Activated CD4-positive, CD25-positive, alpha-beta regulatory T cell treated with anti-CD3 and anti-CD28 coated beads, Interleukin-2, amount 50 U/mL, for 16 hours (primary cell): ENCODE measurements at places on chromosomes 6 and 20.

GRCh38 chr6:137112067-137112355, 61.4 kb downstream of the IL22RA2 start:
- DNase-seq, result no peak

- no peak for DNase-seq
Measured at GRCh38 chr6:166751051-166751595, 124.1 kb upstream of the RPS6KA2 start.

GRCh38 chr6:52534966-52535390, 41.9 kb downstream of the TRAM2 start:
- no peak for DNase-seq

- no peak for DNase-seq
Measured at GRCh38 chr6:156557251-156557910, 219.8 kb upstream of the ARID1B start.

GRCh38 chr20:44576297-44576696, 6.1 kb upstream of the PKIG start:
- DNase-seq, result no peak

DNA sequence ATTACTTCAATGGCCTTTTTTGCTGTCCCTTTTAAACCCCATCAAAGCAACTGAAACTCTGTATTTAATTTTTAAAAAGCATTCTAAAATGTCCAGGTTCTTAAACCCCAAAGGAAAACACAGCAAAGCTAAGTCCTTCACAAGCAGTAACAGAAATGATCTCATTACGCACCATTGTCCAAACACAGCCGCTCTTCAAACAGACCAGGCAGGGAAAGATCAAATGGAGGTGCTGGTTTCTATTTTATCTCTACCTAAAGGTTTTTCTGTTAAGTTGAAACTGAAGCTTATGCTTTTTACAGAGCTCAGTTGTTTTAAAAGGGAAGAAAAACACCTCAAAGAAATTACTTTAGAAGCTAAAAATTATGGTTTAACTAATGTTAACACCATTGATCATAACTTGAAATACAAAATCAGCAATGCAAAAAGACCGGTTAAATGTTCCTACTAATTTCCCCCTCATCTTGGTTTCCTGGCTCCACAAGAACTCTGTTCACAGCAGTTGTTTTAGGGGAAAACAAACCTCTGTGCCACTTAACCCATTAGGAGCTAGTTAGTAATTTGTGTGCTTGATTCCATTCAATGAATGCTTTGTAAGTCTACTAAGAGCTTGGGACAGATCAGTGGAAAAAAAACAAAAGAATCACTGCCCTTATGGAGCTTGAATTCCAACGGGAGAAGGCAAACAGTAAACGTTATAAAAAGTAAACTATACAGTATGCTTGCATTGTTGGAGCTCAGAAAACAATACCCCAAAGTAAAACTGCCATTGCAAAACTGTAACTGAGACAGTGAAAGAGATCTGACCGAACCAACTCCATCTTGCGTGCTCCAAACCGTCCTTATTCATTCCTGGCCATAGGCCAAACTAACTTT, 87.4 kb downstream of the CD24 start:
- DNase-seq, result no peak

- DNase-seq, result no peak
Measured at GRCh38 chr6:24668997-24669361, 2.1 kb downstream of the ACOT13 start.

DNA sequence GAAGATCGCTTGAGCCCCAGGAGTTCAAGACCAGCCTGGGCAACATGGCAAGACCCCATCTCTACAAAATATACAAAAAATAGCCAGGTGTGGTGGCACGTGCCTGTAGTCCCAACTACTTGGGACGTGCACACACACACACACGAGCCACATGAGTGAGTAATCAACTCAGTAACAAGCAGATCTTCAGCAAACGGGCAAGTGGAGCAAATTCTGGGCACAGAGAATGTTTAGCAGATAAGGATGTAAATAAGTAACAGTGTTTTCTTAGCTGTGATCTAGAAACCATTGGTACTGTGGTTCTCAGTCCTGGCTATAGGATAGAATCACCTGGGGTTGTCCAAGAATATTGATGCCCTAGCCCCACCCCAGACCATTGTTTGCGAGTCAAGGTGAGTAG, 6.1 kb downstream of the PAQR8 start:
- no peak for DNase-seq

DNA sequence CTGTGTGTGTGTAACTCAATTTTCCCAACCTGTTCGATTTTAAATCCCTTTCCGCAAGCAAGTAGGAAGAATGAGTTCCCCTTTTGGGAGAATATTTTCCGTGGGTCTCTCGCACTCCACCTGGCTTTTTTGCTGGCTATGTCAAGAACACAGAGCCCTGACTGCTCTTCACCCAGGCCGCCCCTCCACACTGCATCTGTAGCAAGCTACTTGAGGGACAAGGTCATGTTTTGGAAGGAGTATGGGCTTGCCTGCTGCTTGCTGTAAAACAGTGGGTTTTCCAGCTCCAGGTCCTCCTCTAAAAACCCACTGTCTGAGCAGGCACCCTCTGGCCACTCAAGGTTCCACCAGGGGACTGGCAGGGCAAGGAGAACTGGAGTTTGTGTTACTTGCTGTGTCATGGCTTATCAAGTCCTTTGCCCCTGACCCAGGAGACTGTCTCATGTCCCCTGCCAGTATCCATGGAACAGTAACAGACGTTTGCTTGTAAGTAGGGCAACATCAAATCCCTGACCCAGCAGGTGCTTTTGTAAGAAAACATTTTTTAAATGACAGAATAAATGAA, 35.5 kb upstream of the SYNJ2 start:
- no peak for DNase-seq

- no peak for DNase-seq
Measured at GRCh38 chr6:99333068-99333467, 16.4 kb downstream of the FAXC start.

- no peak for DNase-seq
Measured at GRCh38 chr6:146352163-146352562, 191.5 kb upstream of the RAB32 start.

GRCh38 chr20:17377231-17377630, 150.4 kb downstream of the PCSK2 start:
- DNase-seq, result no peak

DNA sequence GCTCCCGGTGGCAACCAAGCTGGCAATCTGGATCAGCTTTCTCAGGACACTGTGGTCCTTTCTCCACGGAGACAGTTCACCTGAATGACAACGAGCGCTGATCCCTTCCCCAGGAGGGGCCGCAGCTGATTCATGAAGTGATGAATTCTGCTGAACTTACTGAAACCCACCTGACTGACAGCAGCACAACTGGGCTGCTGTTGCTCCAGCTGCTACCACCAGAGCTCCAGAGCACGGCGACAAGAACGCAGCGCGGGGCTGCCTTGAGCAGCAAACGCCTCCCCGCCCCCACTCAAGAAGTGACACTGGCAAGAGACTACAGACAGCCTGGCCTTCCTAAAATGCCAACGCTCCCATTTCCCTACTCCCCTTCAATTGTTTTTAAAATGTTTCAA, 10.0 kb downstream of the PXDC1 start:
- DNase-seq, result no peak

DNA sequence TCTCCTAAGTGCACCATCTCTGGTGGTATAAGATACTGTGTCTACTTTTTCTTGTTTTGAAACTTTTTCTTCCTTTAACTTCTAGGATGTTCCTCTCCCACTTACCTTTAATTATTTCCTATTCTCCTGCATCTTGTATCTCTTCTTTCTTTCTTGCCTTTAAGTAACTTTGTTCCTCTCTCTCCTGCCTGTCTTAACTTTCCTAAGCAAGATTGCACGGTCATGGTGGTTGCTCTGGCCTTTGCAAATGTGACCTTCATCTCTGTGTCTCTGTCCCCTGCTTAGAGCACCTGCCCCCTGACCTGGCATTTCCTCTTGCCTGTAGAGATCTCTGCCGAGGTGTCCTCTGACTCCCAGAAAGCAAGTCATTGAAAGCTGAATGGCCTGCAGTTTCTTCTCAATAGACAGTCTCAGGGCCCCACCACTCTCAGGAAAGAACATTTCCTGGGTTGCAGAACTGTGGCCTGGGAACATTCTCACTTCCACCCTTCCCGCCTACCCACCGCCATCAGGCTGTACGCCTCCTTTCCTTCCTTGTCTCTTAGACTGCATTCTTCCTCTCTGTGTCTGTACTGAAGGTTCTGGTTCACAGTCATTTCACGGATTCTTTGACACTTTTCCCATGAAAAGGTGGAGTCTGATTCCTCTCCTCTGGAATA, 12.8 kb downstream of the ZDHHC14 start:
- DNase-seq, result no peak

DNA sequence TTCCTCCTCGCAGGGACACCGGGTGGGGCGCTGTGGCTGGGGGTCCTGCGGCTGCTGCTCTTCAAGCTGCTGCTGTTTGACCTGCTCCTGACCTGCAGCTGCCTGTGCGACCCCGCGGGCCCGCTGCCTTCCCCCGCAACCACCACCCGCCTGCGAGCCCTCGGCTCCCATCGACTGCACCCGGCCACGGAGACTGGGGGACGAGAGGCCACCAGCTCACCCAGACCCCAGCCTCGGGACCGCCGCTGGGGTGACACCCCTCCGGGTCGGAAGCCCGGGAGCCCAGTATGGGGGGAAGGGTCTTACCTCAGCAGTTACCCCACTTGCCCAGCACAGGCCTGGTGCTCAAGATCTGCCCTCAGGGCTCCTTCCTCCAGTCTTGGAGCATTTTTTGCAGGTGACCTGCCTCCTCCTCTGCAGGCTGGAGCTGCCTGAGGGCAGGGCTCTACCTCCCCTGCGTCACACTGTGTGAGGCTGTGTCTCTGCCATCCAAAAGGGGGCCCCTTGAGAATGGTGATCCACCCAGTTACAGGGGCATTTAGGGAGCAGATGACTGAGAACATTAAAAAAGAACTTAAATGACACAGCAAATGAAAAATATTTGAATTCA, 3.9 kb upstream of the CNPY3 start:
- no peak for DNase-seq

DNA sequence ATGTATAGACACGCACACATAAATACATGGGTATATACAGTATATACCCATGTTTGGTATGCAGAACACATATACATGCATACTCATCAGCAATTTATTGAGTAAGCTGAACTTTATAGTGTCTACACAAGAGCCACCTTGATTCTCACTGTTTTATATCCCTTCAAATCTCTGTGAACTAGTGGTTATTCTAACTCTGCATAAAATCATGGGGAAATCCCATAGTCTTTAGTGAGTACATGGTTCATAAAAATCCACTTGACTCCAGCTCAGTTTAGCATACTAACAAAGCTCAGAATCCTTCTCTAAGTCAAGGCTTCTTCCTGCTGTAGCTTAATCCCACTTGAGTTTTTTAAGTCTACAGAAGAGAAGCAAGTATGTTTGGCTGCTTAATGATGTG, 104.1 kb downstream of the THEMIS start:
- DNase-seq, result no peak

DNA sequence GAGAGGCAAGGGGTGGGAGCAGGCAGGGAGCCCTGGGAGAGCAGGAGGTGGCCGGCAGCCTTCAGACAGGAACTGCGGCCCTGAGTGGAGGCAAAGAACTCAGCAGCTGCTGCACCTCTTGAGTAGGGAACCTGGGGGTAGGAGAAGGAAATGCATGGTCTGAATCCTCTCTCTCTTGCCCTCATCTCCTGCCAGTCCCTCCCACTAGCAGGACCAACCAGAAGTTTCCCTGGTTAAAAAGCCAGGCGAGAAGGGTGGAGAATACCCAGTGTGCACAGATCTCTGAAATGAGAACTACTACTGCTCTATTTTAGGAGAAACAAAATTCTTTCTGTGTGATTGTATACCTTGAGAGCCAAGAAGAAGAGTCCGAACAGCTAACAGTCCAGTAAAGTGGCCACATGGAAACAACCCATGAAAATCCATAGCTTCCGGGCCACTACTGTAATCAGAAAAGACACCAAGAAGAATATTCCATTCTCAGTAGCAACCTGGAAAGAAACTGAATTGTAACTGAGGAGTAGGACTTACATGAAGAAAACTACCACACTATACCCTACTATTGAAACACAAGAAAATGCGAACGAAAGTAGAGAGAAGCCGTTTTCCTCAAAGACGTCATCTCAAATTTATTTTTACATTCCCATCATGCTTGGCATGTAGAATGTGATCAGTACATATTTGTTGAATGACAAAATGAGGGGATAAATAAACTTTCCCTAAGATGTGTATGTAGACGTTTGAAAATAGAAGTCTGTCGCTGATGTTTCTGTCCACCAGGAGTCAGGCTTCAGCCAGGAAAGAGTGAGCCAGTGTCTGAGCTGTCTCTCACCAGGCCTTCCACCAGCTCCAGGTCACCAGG, 25.6 kb downstream of the WRNIP1 start:
- DNase-seq, result no peak

GRCh38 chr6:15327271-15327670, 81.4 kb downstream of the JARID2 start:
- DNase-seq, result no peak
